ENCODE measurements at places on chromosomes 2 and 18. TPM values are rescaled to one million over a fixed set of nuclear protein-coding genes. Genes with fewer than 3 reads are reported as not detected.

LTBP1 gene
- 409 TPM for total RNA-seq

DNA sequence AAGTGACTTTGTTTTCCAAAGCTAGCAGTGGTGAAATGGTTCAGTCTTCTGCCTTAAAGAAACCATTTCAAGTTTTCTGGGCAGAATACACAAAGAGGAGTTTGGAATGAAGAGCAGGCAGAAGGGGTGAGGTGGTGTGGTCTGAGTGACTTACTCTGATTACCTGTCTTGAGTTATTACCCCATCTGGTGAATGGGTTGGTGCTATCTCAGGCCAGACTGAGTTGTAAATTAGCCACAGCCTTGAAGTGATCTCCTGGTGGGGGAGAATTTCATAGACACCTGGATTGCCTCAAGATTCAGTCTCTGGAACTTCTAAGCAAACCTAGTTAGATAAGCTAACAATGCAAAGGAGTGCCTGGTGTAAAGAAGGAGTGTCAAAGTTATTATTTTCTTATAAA is 983.5 kb upstream of the NXPH2 start:
- no peaks in the 10 kb centered on the region for H3K27me3 ChIP-seq
- H3K27ac ChIP-seq = no peak overlapping the region
- H3K36me3 ChIP-seq = no peaks in the 10 kb centered on the region
- no peak for DNase-seq

DNAH6 gene
- total RNA-seq = not detected

DNA sequence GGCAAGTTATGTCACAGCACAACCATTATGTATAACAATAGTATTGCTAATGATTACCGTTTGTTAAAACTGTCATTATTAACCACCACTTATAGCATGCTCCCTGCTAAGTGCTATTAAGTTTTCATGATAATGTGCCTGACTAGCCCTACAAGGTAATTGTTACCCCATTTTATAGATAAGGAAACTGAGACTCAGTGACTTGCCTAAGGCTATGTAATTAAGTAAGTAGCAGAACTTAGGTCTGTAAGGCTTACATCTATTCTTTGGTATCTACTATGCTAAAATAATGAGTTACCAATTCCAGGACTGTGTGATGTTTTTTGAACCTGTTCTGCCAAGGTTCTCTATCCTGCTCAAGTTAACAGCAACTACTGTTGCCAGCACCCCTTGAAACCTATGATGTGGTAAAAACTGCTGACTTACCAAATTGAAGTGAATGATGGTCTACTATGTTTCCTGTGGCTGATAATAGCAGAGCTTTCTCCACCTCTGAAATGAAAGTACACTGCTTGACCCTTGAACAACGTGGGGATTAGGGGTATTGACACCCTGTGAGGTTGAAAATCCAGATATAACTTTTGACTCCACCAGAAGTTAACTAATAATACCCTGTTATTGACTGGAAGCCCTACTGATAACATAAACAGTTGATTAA is 18.2 kb downstream of the ACVR2A start:
- no peak overlapping the region for H3K27ac ChIP-seq
- peaks cover 14% of the 10 kb centered on the region for H3K4me1 ChIP-seq
- no peak overlapping the region for H3K4me3 ChIP-seq
- H3K36me3 ChIP-seq = no peaks in the 10 kb centered on the region

GRCh38 chr18:59011289-59011688 is 128.4 kb upstream of the SEC11C start:
- no peak overlapping the region for H3K4me3 ChIP-seq
- H3K27ac ChIP-seq = no peak overlapping the region
- peaks cover 37% of the 10 kb centered on the region for H3K4me1 ChIP-seq
- no peak for DNase-seq
